B cell (primary cell): ENCODE measurements at places on chromosomes 12 and 14. TPM values are rescaled to one million over a fixed set of nuclear protein-coding genes. Genes with fewer than 3 reads are reported as not detected.

- DNase-seq, result no peak
Observed at GRCh38 chr14:53389202-53389601, 236.1 kb upstream of the DDHD1 start.

DNA sequence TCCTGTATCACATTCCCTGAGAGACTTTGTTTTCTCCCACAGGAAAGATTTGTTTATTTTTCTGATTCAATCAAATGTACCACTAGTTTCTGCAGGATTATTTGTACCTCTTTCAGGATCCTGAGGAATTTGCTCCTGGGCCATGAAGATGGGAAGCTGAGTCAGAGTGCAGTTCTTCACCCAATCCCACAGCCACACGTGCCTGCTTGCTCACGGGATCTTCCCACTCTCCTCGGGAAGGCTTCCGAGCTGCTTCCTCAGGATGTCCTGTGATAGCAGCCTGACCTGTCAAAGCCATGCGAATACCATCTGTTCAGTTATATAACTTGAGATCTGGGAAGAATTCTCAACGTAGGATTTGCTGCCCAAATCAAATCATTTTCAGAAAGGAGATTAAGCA, 41.8 kb upstream of the HIF1A start:
- no peak for DNase-seq

- DNase-seq, result no peak
Observed at GRCh38 chr12:67761566-67761965, 113.0 kb downstream of the DYRK2 start.

GRCh38 chr12:46177837-46178608, 90.8 kb downstream of the SLC38A1 start:
- DNase-seq, result peak; percentile 49

GRCh38 chr12:29709496-29710040, 74.2 kb downstream of the TMTC1 start:
- DNase-seq, result no peak

- DNase-seq, result peak; percentile 21
Observed at GRCh38 chr14:56422703-56423213, 156.8 kb upstream of the TMEM260 start.

- DNase-seq, result no peak
Observed at GRCh38 chr12:45611061-45611460, 118.4 kb upstream of the ARID2 start.

The SMCO2 gene
- total RNA-seq, result not detected in 2 replicates

DNA sequence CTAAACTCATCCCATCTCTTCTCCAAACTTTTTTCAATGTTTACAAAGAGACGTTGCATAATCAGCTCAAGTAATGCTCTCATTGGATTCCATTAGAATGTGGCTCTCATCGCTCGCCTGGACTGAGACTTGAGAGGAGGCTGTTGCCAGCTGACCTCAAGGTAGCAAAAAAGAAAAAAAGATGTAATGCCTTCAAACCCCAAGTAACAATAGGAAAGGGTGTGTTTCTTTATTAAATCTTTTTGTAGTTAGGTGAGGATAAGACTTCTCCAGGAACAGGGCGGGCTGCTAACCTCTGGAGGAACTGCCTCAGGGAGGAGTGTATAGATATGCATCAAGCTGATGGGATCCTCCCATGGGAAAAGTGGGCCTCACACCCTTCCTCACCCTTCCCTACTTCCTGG, 956 bp upstream of the PTHLH start:
- DNase-seq, result no peak

DNA sequence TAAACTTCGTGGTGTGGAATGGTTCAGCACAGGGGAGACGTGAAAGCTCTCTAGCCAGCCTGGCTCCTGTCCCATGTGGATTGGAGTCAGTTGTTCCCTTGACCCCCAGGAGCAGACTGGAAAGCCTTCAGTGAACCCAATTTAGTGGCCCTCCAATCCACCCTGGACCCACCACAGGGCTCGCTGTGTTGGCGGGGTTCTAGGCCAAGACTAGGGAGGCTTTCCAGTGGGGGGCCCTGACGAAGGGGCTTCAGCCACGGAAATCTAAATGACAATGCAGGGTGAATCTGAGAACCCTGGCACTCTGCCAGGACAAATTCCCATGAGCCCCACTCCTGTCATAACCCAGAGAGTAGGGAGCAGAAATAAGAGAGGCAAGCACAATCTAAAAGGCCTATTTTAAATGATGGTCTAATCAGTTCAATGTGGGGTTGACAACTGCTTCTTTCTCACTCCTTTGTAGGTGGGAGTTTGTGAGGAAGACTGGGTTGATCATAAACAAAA, 110.8 kb downstream of the SLC35F4 start:
- DNase-seq, result no peak

GRCh38 chr12:11553871-11554533, 95.5 kb upstream of the ETV6 start:
- peak; percentile 70 for DNase-seq

- DNase-seq, result no peak
Observed at GRCh38 chr12:109725321-109726105, 11.9 kb downstream of the FAM222A start.

GRCh38 chr14:91867316-91867988, at the start of gene TC2N:
TSS of gene TC2N (minus strand) at chr14:91867536. CDS start at chr14:91813769, 53,767 bp downstream.
- no peak for DNase-seq

The OTOGL gene
- total RNA-seq, result not detected in 2 replicates

- no peak for DNase-seq
Observed at GRCh38 chr12:121610239-121611149, 15.8 kb upstream of the ORAI1 start.

The AKAP5 gene
- total RNA-seq, result 1.4 and 1.7 TPM in 2 replicates

The ANKS1B gene
- not detected in 2 replicates for total RNA-seq

The PLBD1 gene
- 0.87 and 1.1 TPM in 2 replicates for total RNA-seq

The TBX3 gene
- total RNA-seq, result not detected in 2 replicates

DNA sequence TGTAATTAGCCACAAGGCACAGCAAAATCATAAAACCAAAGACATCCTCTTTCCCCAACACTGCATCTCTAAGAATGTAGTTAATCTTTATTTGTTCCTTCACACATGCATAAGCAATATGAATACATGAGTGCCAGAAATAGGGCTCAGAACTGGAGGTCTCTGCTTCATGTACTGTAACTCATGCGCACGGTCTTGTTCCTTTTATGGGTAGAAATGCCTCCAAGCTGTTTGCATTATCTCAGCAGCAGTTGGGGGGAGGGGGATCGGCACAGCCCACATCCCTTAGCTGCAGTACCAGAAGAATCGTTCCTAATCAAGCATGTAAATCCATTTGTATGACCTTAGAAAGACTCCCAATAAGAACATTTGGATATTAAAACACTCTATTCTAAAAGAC, 20.0 kb downstream of the RHOJ start:
- DNase-seq, result no peak

GRCh38 chr12:121033625-121034349, 5.3 kb downstream of the OASL start:
- DNase-seq, result no peak

DNA sequence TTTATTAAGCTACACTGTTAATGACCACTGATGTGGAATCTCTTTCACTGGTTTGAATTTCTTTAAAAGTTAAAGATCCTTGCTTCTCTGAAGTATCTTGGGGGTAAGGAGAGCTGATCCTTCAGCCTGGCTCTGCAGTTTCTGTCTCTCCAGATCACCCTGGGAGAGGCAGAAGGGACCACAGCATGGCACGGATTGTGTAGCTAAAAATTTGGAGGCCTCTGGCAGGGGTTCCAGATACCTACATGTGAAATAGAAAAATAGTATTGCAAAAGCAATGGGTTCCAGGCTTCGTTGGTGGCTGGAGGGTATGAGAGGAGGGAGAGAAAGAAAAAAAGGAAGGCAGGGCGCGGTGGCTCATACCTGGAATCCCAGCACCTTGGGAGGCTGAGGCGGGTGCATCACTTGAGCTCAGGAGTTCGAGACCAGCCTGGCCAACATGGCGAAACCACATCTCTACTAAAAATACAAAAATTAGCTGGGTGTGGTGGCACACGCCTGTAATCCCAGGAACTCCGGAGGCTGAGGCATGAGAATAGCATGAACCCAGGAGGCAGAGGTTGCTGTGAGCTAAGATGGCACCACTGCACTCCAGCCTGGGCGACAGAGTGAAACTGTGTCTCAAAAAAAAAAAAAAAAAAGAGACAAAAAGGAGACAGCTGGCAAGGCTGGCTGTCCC, 3.4 kb downstream of the CHST11 start:
- DNase-seq, result no peak

The HOXC6 gene
- not detected in 2 replicates for total RNA-seq

DNA sequence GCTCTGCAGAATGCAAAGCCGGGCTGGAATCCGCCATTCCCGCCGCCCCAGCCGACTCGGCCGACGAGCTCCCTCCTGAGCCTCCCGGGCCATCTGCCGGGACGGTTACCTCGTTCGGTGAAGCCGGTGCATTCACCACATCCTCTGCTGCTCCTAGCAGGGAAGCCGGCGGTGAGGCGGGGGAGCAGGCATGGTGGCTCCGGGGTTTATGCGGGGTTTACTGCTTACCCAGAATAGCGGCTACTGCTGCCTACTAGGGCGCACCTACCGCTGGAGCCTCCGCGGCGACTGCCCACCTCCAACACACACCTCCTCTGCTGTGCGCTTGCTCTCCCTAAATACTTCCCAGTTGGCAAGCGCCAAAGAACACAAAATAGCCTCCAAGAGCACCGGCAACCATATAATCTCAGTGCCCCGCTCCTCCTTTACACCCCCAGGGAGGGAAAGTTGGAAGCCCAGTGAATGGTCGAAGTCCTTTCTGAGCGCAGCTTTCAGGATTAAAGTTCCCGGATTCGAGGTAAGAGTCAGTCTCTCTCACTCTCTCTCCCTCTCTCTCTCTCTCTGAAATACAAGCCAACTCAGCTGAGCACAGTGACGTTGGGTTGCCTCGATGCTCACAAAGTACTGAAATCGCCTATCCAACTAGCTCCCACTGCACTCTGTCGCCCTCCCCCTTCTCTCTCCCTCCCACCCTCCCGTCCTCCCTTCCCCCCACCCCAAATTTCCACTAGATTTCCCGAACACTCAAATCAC, at the start of gene TBX5:
Gene TBX5, minus strand, starts transcription at position 626 of the 753 bp plus-strand sequence. CDS start 2,246 bp downstream, outside the sequence.
- DNase-seq, result no peak

GRCh38 chr14:76775695-76776427, 14.6 kb downstream of the VASH1 start:
- no peak for DNase-seq

The TRMT5 gene
- total RNA-seq, result 6.1 and 8.7 TPM in 2 replicates

GRCh38 chr12:29782285-29782870, 1.4 kb downstream of the TMTC1 start:
- DNase-seq, result no peak

DNA sequence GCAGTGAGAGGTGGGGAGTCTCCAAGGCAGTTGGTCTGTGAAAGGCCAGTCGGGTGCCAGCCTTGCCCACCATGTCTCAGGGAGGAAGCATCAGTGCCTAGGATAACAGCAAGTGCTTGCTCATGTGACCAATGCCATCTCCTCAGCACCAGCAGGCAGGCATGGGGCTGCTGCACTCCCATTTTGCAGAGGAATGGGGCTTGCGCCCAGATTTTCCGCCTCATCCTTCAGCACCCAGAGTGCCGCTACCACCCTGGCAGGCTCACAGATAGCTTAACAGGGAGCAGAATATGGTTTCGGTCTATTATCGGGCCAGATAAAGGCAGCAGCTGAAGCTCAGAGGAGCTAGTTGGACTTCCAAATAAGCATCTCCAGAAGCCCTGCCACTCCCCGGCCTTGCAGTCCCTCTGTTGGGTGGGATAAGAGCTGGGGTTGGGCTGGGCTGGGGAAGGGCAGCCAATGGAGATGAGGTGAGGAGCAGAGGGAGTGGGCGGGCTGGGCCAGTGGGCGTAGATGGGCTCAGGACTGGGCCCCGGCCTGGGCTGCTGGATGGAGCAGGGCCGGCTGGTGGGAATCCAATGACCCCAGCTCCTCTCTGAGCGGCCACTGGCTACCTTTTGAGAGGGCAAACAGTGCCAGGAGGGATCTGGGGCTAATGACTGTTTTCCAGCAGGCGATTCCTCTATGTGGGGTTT, 8.4 kb upstream of the KRT80 start:
- DNase-seq, result no peak

The ZDHHC17 gene
- 75.0 and 86.7 TPM in 2 replicates for total RNA-seq

DNA sequence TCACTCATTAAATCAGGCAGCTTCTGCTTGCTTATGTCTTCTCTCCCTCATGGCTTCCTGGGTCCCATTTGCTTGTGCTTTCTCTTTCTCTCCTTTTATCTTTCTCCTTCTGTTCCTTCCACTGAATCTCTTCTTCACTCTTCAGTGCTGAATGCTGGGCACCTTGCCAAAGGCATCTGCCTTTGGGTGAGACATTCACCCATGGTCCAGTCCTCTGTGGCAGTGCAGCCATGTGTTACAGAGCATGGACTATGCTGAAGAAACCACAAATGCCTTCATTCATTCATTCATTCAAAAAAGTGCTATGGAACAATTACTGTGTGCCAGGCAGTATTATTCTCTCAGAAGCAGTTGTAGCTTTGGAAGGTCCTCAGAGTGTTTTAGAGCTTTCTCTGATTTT, 344.4 kb upstream of the STXBP6 start:
- DNase-seq, result no peak

GRCh38 chr14:81561084-81561775, 27.6 kb upstream of the SEL1L start:
- DNase-seq, result no peak

- peak; percentile 54 for DNase-seq
Observed at GRCh38 chr12:57118711-57119271, 7.6 kb upstream of the STAT6 start.

GRCh38 chr12:3935078-3935477, 61.9 kb upstream of the PARP11 start:
- no peak for DNase-seq

DNA sequence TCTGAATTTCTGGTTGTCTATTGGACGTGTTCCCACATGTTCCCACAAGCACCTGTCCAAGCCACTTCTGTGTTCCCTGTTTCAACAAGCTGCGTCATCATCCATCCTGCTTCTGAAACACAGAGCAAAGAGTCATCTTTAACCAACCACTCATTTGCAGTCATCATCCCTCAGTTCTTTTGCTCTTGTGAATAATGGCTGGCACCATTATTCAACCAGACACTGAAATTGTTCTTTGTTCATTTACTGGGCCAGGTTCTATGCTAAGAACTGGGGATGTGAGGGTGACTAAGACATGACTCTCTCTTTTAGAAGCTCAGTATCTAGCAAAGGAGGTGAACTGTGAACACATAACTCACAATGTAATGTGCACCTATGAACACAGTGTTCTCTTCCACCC, 40.7 kb upstream of the ANO4 start:
- no peak for DNase-seq

The TMEM116 gene
- 10.4 and 11.7 TPM in 2 replicates for total RNA-seq
